Foreskin keratinocyte (primary cell): ENCODE measurements at places on chromosomes 2 and 18. TPM values are rescaled to one million over a fixed set of nuclear protein-coding genes. Genes with fewer than 3 reads are reported as not detected.

- no peak for DNase-seq
These were observed 82.2 kb downstream of the EPAS1 start for GRCh38 chr2:46379213-46380037.

The COL5A2 gene
- 16.8 and 22.7 TPM in 2 replicates for total RNA-seq

GRCh38 chr2:105255979-105256378 lies 14.4 kb downstream of the GPR45 start:
- no peak for DNase-seq

The LDLRAD4 gene
- not detected in 2 replicates for total RNA-seq

- DNase-seq, result peak; percentile 74
These were observed 62.3 kb upstream of the YWHAQ start for GRCh38 chr2:9693196-9693491.

- DNase-seq, result no peak
These were observed 140.6 kb downstream of the CCDC148 start for GRCh38 chr2:158315803-158316414.

- peak; percentile 38 for DNase-seq
These were observed 107.4 kb upstream of the KCTD1 start for GRCh38 chr18:26655525-26656430.

DNA sequence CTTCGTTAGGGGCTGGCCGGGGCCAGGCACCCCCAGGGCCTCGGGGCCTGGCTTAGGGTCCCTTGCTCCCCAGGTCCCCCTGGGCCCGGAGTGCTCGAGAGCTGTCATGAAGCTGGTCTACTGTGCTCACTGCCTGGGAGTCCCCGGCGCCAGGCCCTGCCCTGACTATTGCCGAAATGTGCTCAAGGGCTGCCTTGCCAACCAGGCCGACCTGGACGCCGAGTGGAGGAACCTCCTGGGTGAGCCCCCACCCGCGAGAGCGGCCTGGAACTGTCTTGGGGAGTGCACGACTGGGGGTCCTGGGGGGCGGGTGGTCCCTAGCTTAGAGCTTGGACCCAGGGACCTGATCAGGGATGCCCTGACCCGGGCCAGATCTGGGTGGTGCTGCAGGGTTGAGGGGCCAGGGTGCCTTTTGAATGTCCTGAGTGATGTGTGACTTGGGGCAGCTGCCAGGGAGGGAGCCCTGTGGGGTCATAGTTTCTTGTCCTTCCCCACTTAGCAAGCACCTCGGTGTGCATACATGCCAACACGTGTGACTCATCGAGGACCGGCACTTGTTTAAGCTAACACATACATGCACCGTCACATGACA lies 27.9 kb downstream of the GPC1 start:
- no peak for DNase-seq

The FZD7 gene
- 2.5 TPM in 2 replicates for total RNA-seq

GRCh38 chr2:26033270-26033817 lies 540 bp upstream of the RAB10 start:
- DNase-seq, result peak; percentile 86

The TMEM178A gene
- total RNA-seq, result not detected in 2 replicates

DNA sequence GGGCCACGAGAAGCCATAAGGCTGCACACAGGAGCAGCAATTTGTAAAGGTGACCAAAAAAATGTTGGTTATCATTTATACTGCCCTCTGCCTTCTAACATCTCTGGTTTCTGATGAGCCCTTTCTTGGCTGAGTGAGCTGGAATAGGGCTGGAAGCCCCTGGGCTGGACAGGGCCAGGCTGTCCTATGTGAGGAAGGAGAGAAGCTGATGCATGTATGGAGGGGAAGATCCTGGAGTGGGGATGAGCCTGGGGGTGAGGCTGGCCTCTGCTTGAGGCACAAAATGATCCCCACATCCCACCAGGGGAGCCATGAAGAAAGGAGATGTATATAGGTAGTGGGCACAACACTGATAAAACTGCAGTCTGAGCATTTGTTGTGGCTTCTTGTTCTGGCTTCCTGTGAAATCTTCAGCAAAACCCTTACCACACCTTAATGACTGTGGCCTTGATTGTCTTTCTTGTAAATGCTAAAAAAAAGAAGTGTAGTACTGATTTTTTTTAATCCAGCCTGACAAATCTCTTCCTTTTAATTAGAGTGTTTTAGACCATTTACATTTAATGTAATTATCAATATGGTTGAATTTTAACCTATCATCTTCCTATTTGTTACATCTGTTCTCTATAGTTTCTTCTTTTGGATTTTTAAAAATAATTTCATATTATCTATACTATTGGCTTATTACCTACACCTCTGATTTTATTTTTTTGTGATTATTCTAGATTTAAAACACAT lies 5.6 kb downstream of the SNED1 start:
- DNase-seq, result no peak

GRCh38 chr18:77470569-77471413 lies 221.1 kb downstream of the GALR1 start:
- no peak for DNase-seq

The DYNAP gene
- total RNA-seq, result not detected in 2 replicates

DNA sequence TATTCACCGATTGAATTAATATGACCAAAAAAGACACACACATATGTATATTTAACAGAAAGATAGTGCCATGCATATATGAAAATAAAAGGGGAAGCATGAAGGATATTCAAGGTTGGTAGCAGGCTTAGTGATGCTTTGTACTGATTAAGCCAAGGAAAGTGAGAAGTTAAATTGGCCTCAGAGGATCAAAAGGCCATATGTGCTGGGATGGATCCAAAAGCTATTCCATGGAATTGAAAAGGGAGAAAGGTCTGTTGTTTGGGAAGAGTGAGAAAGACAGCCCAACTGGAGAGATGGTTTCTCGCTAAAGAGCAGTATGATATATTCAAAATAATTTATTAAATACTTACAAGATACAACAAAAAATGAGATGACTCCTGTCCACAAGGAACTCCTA lies 65.9 kb downstream of the INSIG2 start:
- DNase-seq, result no peak

GRCh38 chr2:70516596-70516995 lies 37.0 kb downstream of the TGFA start:
- peak; percentile 47 for DNase-seq

DNA sequence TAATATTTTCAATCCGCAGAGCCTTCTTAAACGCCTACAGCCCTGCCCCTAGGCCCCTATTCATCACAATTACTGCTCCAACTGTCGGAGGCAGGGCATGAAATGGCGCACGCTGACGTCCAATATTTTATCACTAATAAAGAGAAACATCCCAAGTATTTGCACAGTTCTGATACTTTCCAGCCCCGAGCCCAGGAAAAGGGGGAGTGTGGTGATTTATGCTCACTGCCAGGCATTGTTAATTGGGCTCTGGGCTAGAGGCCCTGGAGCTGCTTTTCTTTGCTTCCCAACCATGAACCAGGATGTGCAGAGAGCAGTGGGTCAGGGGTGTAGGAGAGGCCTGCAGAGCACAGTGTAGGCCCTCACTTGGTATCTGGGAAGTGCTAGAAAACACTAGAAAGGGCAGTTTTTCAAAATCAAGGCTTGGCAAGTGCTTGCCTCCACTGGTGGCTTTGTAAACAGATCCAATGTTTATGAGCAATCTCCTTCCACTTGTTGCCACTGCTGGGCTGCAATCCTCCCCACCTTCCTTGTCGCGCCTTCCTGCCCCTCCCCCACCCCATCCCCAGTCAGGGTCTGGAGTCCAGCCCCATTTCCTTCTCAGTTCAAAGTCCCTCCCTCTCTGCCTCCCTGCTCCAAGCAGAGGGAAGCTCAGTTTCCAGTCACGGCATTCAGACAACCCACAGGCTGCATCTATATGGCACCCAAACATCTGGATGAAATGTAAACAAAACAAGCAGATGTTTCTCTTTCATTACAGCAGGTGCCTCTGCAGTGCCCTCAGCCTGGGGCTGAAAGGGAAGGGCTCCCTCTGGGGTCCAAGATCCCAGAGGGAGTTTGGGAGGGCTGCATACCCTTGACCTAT lies 83.9 kb upstream of the PKDCC start:
- DNase-seq, result no peak

The FKBP1B gene
- 15.2 and 16.7 TPM in 2 replicates for total RNA-seq

The LBX2 gene
- 0.61 and 0.71 TPM in 2 replicates for total RNA-seq

The AQP12B gene
- total RNA-seq, result not detected in 2 replicates

GRCh38 chr2:240326246-240326645 lies 109.2 kb upstream of the GPC1 start:
- peak; percentile 22 for DNase-seq

GRCh38 chr2:109500910-109501309 lies 112.9 kb downstream of the SEPTIN10 start:
- no peak for DNase-seq

The SH3RF3 gene
- total RNA-seq, result 0.07 and 0.14 TPM in 2 replicates

DNA sequence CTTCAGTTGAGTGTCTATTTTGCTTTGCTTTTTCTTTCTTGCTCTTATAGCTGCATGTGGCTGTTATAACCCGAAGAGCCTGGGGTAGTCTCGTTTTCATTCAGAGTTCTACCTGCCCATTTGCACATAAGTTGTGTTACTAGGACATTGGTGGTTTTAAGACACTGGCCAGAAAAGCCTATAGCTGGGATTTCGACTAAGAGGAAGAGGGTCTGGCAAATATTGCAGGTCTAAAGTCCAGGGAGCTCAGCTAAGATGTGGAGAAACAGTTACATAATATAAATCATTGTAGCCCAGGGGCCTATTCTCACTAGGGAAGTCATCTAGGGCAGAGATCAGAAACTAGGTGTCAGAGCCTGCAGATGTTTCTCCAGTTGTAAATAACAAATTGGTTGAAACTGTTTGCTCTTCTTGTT lies 120.8 kb downstream of the BABAM2 start:
- no peak for DNase-seq
